PC-3 (cell line): ENCODE measurements at places on chromosomes 3 and 15. TPM values are rescaled to one million over a fixed set of nuclear protein-coding genes. Genes with fewer than 3 reads are reported as not detected.

Gene OSTN
- 0.35 and 1.8 TPM in 2 replicates for total RNA-seq

Gene HIGD2B
- total RNA-seq: 0.11 TPM in 1 of 2 replicates, not detected in the other

Gene SYNM
- 9.9 and 15.6 TPM in 2 replicates for total RNA-seq

Gene LRRC34
- total RNA-seq: 1.8 and 3.8 TPM in 2 replicates

Gene CHRD
- not detected in 2 replicates for total RNA-seq

- H3K27me3 ChIP-seq: no peaks in the 10 kb centered on the region
- H3K27ac ChIP-seq: no peak overlapping the region
- DNase-seq: no peak
- H3K4me1 ChIP-seq: peaks cover 10% of the 10 kb centered on the region
- no peak overlapping the region for H3K4me3 ChIP-seq
- H3K36me3 ChIP-seq: no peaks in the 10 kb centered on the region; the same call in 1 of the 2 replicates
These were observed 27.0 kb downstream of the HMCES start for GRCh38 chr3:129305592-129306091.

DNA sequence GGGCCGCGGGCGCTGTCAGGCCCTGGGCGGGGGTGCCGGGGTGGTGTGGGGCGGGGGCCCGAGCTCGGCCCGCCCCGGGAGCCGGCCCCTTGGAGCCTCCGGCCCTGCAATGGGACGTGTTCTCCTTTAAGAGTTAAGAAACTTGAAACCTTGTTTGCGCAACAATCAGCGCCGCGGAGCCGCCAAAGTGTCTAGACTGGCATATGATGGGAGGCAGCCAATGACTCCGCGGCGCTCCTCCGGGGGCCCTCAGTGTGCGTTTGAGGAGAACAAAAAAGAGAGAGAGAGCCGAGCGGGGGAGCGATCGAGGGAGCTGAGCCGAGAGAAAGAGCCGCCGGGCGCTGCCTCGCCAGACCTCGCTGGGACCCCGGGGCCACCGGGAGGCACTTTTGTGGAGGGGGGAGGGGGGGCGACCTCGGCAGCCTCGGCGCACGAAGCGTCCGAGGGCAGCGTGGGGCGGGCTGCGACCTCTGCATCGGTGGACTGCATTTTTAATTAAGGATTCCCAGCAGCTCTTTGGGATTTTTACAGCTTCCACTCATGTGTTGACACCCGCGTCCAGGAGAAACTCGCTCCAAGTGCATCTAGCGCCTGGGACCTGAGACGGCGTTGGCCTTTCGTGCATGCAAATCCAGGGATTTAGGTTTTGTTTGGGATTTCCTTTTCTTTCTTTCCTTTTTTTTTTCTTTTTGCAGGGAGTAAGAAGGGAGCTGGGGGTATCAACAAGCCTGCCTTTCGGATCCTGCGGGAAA, at the start of gene SMAD6:
Gene SMAD6 (plus strand): TSS at position 202 of the 752 bp plus-strand sequence. CDS start 1,023 bp downstream, outside the sequence.
- peak within 1 kb of the TSS; percentile 29 for H3K27ac ChIP-seq
- H3K27me3 ChIP-seq: no peaks in the 10 kb centered on the region
- peaks cover 21% of the 10 kb centered on the region for H3K4me1 ChIP-seq
- DNase-seq: peak; percentile 97

DNA sequence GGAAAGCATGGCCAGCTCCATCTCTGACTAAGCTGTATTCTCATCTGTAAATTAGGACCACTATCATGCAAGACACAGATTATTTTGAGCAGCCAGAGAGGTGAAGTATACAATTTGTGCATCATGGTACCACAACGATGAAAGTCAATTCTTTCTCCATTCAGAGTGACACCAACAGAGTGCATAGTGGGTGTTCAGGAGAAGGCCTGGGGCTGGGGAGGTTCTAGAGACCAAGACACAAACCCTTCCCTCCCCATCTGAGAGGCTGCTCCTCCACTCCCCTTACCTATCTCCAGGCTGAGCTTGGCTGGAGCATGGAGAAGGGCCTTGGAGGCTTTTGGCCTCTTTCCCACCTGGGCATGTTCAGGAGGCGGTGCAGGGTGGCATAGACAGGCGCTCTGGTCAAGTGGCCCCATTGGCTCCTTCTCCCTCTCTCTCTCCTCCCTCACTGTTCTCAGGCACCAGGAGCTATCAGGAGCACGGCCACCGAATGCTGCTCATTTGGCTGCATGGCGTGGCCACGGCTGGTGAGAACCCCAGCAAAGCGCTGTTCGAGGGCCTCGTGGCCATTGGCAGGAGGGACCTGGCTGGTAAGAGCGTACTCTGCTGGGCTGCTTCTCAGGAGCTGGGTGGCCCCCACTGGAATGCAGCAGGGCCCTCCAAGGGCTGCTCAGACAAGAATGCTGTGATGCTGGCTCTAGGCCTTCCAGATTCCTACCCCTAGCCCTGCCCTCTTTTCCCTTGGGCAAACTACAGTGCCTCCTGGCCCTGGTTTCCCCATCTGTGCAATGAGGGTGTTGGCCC, 37.9 kb downstream of the ANKDD1A start:
- no peaks in the 10 kb centered on the region for H3K27me3 ChIP-seq
- H3K4me3 ChIP-seq: no peak overlapping the region
- no peak for DNase-seq
- no peaks in the 10 kb centered on the region for H3K4me1 ChIP-seq
- no peaks in the 10 kb centered on the region for H3K36me3 ChIP-seq

DNA sequence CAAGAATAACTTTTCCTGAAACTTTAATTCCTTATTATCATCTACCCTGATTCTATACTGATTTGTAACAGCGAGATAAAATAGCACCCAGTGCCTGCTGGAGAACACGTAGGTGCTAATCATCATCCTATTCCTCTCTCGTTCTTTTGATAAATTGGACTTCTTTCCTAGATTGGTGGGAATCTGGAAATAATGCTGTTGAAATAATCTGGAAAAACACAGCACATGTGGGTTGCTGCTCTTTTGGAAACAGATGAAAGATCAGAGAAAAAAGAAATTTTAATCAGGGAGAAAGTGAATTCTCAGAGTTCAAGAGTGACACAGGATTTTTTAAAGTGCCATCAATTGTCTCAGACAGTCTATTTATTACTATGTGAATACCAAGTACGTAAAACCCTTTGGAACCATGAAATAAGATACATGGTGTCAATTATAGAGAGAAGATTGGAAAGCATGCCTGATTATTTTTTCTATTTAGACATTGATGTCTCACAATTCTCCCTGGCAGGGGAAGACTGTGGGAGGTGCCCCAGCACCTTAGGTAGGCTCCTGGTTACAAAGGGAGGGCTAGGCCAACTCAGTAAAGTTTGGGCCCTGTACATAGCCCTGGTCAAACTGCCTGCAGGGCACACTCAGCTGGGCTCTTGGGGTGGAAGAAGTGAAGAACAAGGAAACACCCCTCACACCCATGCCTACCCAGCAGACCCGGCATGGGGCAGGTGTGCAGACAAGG, 60.0 kb upstream of the SNRPA1 start:
- H3K27ac ChIP-seq: no peak overlapping the region
- no peak overlapping the region for H3K4me3 ChIP-seq
- no peak for DNase-seq
- peaks cover 35% of the 10 kb centered on the region for H3K27me3 ChIP-seq
- no peaks in the 10 kb centered on the region for H3K36me3 ChIP-seq
- peaks cover 9% of the 10 kb centered on the region for H3K4me1 ChIP-seq

- H3K36me3 ChIP-seq: no peaks in the 10 kb centered on the region
- no peaks in the 10 kb centered on the region for H3K27me3 ChIP-seq
- peaks cover 4% of the 10 kb centered on the region; the same call in 1 of the 2 replicates for H3K4me1 ChIP-seq
- no peak overlapping the region for H3K4me3 ChIP-seq
- no peak overlapping the region for H3K27ac ChIP-seq
These were observed 10.1 kb downstream of the KLF13 start for GRCh38 chr15:31336593-31337295.

GRCh38 chr3:53156368-53156834, 4.6 kb upstream of the PRKCD start:
- no peak overlapping the region for H3K4me3 ChIP-seq
- peak overlapping the region; percentile 80 for H3K27ac ChIP-seq
- no peaks in the 10 kb centered on the region for H3K36me3 ChIP-seq
- DNase-seq: peak; percentile 65
- peaks cover 53% of the 10 kb centered on the region for H3K4me1 ChIP-seq
- H3K27me3 ChIP-seq: no peaks in the 10 kb centered on the region

DNA sequence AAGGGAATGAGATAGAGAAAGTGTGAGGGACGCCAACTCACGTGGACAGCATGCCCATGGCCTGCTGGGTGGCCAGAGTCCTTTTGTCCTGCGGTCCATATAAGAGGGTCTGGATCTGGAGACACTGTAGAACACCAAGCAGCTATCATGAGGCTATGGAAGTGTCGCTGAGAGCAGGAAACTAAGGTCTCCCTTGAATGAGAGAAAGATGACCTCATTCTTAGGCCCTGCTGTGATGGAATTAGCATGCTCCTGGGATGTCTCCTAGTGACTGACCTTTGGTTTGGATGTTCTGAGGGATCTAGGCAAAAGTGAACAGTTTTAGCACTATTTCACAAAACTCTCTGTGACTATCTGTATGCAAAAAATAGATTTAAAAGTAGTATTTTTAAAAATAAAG, 34.4 kb downstream of the SYNM start:
- peaks cover 16% of the 10 kb centered on the region for H3K4me1 ChIP-seq
- no peak overlapping the region for H3K4me3 ChIP-seq

DNA sequence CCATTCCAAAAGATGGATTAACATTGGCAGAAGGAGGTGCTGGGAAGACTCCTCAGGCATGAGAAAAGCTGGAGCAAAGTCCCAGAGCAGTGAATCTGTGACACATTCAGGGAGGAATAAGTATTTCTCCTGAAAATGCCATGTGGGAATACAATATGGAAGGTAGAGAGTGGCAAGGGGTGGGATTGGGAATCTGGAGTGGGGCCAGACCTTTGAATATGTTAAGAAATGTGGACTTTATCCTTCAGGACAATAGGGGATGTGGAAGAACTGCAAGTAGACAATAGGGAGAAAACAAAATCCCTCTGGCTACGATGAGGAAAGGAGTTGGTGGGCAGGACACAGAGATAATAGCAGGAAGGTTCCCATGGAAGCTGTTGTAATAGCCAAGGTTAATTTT, 305.6 kb upstream of the TGFBR2 start:
- H3K27ac ChIP-seq: no peak overlapping the region
- no peaks in the 10 kb centered on the region for H3K36me3 ChIP-seq
- no peak overlapping the region for H3K4me3 ChIP-seq
- no peak for DNase-seq
- H3K4me1 ChIP-seq: no peaks in the 10 kb centered on the region

DNA sequence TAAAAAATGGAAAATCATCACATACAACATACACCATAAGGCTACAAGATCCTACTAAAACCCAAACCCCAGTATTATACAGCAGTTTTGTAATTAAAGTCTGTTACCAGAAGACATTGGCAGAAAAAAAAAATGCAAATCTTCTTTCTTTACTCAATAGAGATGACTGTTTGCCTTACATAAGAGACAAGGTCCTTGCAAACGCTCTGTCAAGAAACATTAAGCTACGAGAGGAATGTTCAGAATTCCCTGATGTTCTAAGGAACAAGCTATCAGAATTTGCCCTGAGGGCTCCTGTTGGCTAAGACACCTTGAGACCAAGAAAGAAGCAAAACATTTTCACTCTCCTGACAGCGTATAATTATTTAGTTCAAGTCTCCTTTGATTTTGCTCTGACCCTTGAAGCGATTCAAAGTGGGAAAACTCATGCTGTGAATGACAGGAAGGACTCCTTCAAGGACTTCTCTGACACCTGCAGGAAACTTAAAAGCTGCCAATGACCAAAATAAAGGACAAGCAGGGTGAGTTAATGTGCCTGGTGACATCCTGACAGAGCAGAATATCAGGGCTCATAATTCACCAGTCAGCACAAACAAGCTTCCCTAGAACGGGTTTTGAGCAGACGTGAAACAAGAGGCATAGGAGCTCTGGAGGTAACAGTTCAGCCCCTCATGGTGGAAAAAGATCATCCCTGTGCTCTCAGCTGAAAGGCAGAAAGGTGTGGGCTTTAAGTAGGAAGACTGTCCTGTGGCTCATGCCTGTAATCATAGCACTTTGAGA, 2.5 kb downstream of the SCAMP2 start:
- H3K36me3 ChIP-seq: 0 out of 2 replicates have a peak, but pooled peaks cover 3% of the 10 kb centered on the region
- H3K4me3 ChIP-seq: no peak overlapping the region
- H3K27ac ChIP-seq: no peak overlapping the region
- DNase-seq: no peak
- no peaks in the 10 kb centered on the region for H3K27me3 ChIP-seq

DNA sequence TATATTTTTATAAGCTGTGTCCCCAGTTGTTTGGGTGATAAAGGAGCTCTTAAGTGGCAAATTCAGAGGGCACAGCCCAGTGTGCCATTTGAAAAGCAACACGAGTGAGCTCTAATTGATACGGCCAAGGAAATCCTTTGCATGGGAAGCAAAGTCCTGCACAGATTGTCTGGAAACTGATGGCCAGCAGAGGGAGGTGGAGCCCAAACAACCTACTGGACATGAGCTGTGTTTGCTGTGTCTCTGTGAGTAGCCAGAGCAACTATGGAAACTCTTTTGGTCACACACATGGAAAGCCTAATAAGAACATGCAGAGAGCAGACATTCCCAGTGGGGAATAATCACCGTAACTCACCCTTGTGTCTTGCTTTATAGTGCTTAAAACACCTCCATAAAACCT, 24.4 kb downstream of the ONECUT1 start:
- peaks cover 46% of the 10 kb centered on the region for H3K27me3 ChIP-seq
- no peak overlapping the region for H3K27ac ChIP-seq
- H3K36me3 ChIP-seq: no peaks in the 10 kb centered on the region
- H3K4me3 ChIP-seq: no peak overlapping the region

- H3K36me3 ChIP-seq: no peaks in the 10 kb centered on the region
- peaks cover 6% of the 10 kb centered on the region; the same call in 1 of the 2 replicates for H3K4me1 ChIP-seq
- no peak for DNase-seq
- H3K4me3 ChIP-seq: no peak overlapping the region
- no peaks in the 10 kb centered on the region for H3K27me3 ChIP-seq
These were observed 10.9 kb downstream of the EID1 start for GRCh38 chr15:48888836-48889235.

- H3K27me3 ChIP-seq: peaks cover 48% of the 10 kb centered on the region
- H3K27ac ChIP-seq: no peak overlapping the region
- no peaks in the 10 kb centered on the region for H3K4me1 ChIP-seq
- DNase-seq: no peak
- no peak overlapping the region for H3K4me3 ChIP-seq
These were observed 53.3 kb upstream of the KCNMB2 start for GRCh38 chr3:178482981-178483380.

DNA sequence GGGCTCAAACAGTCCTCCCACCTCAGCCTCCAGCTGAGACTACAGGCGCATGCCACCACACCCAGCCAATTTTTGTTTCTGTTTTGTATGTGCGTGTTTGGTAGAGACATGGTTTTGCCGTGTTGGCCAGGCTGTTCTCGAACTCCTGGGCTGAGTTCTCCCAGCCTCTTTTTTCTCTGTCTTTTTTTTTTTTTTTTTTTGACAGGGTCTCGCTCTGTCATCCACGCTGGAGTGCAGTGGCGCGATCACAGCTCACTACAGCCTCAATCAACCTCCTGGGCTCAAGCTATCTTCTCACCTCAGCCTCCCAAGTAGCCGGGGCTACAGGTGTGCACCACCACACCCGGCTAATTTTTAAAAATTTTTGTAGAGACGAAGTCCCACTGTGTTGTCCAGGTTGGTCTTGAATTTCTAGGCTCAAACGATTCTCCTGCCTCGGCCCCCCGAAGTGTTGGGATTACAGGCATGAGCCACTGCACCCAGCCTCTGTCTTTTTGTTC, 867 bp upstream of the DCAF1 start:
- H3K27me3 ChIP-seq: no peaks in the 10 kb centered on the region
- H3K4me1 ChIP-seq: peaks cover 12% of the 10 kb centered on the region
